Activated CD4-positive, alpha-beta T cell treated with anti-CD3 and anti-CD28 coated beads, Interleukin-2, Interleukin-6, amounts not matched to agents 100 ng/mL and 50 ng/mL, durations not matched to agents 16 hours and 8 hours (primary cell): ENCODE measurements at places on chromosomes 1 and 21.

GRCh38 chr1:110464340-110464739, 13.4 kb downstream of the PROK1 start:
- DNase-seq = no peak

GRCh38 chr1:220788900-220789299, 2.2 kb downstream of the MTARC1 start:
- no peak for DNase-seq

DNA sequence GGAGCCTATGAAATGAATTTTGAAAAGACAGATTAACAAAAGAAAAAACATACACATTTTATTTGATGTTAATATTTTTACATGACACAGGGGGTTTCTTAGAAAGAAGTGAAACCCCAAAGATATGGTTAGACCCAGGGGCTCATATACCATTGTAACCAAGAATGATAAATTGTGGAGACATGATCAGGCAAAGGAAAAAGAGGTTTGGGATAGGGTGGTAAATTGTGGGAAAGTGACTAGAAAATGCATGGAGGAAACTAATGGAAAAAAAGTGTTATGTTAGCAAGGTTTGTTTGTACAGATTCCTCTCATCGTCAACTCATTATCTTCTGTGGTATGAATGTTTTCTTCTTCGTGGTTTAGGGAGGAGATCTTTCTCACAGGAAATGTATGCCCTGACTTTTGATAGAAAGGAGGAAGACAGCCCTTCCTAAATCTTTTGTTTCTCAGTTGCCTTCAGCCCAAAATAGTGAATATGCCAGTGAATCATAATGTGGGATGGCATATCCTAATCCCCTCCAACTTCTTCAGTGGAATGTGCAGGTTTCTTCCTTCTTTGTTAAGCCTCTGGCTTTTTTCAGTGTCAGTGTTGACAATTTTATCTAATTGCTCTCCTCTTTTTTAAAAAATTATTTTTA, 140.4 kb upstream of the UBE2U start:
- no peak for DNase-seq

GRCh38 chr1:17551755-17552234, 12.3 kb downstream of the ARHGEF10L start:
- no peak for DNase-seq

DNA sequence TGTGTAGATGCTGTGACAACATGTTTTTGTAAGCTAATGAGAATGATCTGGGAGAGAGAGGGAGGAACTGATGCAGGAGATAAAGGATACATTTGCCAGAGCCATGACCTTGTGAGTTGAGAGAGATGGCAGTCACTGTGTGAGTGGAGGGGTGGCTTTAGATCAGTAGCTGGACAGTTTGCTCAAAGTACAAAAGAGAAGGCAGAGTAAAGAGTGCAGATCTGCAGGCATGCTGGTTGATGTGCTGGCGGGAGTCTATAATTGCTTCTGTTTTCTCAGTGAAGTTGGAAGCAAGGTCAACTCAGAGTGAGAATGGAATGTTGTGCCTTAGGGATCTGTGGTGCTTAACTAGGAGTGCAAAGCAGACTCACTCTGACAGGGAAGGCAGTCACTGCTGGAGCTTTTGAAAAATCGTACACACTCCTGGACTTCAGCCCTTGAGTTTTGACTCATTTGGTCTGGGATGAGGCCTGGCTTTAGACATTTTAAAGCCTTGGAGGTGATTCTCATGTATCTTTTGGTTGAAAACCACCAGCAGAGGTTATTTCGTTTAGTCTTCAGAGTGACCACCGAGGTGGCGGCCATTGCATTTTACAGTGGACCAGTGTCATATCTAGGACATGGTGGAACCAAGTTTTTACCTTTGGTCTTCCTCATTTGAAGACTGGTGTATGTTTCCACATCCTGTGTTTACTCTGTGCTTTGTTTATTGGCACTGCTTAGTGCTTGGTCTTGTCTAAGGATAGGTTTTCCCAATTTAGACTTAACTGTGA, 49.6 kb downstream of the MTR start:
- DNase-seq = no peak

- DNase-seq = no peak
These were observed 73.3 kb downstream of the HSF2BP start for GRCh38 chr21:43585924-43586413.

- DNase-seq = no peak
These were observed 424.5 kb downstream of the NEGR1 start for GRCh38 chr1:71857862-71858261.

GRCh38 chr1:152109231-152109997, 5.8 kb downstream of the TCHH start:
- no peak for DNase-seq

DNA sequence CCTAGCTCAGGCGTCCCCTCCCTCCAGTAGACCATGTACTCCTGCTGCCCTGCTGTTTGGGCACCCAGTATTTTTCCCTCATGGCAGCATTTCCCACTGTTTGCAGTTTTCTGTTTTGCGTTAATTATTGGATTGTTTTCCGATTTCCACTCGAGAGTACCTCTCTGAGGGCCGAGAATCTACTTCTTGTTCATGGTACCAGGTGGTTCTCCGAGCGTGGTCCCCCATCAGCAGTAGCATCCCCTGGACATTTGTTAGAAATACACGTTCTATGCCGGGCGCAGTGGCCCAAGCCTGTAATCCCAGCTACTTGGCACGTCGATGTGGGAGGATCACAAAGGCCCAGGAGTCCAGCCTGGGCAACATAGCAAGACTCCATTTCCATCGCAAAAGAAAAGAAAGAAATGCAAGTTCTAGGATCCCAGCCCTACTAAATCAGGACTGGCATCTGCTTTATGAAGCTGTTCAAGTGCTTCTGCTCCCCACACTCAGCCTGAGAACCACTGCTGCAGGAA, 690 bp downstream of the RRP1 start:
- DNase-seq = no peak

DNA sequence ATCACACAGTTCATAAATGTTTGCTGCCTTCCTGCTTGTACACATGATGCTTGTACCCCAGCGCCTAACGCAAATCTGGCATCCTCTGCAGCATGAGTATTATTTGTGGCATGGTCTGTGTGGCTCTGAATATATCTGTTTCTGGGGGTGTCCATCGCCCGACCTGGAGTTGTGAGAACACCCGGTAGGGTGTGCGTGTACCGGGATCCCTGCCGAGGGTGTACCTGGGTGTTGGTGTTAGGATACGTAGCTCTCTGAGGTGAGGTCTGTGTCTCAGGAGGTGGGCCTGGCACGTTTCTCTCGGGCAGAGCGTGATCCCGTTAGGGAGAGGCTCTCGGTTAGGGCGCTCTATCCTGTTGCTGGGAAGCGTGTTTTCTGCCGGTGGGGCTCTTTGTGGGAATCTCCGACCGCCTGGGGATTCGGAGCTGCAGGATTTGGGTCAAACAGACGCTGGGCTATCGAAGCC, 10.4 kb upstream of the CDC20 start:
- no peak for DNase-seq

- no peak for DNase-seq
These were observed 41.6 kb downstream of the GNG12 start for GRCh38 chr1:67791686-67792085.

GRCh38 chr1:88973520-88974137, 18.8 kb downstream of the KYAT3 start:
- peak; percentile 55 for DNase-seq

- DNase-seq = no peak
These were observed 30.0 kb downstream of the TNR start for GRCh38 chr1:175713381-175713780.

DNA sequence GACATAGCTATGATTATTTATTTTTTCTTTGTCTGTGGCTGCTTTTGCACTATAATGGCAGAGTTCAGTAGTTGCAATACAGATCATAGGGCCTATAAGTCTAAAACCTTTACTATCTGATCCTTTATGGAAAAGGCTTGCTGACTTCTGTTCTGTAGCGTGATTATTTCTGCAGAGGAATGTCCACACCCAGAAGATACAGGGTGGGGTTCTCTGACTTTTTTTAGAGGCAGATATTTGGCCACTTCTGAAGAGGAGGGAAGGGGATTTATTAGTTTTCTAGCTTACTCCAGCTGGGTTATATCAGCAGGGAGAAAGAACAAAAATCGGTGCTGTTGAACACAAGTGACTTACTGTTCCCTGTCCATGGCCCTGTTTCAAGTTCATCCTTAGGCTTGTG, 97.6 kb downstream of the RPE65 start:
- DNase-seq = no peak

GRCh38 chr21:31498985-31499384, 154.9 kb upstream of the TIAM1 start:
- DNase-seq = no peak

GRCh38 chr1:1335283-1335682, 4.2 kb downstream of the TAS1R3 start:
- no peak for DNase-seq

- no peak for DNase-seq
These were observed 55.6 kb upstream of the FMOD start for GRCh38 chr1:203406446-203407045.

DNA sequence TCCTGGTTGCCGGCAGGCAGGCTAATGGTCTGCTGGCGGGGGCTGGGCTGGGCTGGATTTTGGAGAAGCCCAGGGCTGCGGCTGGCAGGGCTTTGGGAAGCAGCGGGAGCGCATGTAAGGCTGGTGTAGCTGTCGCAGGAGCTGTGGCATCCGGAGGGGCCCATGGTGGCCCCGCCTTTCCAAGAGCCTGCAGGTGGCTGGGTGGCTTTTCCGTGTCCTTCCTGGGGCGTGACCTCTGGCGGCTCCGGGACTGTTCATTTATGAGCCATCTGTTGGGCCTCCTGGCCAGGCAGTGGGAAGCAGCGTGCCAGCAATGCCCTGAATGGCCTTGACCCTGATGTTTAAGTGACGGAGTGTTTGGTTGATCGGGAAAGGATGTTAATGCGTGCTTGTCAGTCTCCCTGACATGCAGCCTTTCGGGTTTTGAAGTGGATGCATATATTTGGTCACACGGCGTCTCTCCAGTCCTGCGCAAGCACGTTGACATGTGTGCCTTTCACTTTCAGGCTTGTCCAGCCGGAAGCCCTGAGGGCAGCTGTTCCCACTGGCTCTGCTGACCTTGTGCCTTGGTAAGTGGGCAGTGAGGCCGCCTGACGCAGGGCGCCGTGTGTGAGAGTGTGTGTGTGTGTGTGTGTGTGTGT, 38.5 kb downstream of the AGPAT3 start:
- no peak for DNase-seq

DNA sequence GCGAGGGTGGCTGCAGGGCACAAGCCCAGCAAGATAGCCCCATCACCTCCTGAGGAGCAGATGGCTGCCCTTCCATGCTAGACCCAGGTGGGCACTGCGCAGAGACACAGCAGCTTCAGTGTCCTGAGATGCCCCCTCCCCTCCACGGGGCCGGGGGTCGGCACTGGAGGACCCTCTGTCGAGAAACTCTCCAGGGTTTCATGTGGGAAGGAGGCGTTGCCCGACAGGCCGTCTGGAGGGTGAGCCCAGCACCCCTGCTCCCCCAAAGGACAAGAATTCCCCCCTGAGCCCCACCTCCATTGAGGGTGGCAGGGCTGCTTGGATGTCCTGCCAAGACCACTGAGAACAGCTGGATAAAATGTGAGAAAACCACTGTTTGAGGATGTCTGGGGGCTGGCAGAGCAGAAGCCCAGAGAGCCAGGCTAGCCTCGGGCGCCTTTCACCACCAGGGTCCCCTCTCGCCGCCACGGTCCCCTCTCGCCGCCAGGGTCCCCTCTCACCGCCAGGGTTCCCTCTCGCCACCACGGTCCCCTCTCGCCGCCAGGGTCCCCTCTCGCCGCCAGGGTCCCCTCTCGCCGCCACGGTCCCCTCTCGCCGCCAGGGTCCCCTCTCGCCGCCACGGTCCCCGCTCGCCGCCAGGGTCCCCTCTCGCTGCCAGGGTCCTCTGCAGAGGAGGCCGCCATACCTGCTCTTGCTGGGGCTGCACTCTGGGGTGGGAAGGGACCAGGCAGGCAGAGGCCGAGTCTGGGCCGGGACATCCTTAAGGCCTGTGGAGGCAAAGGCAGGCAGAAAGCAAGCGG, 44.2 kb downstream of the SLC19A1 start:
- DNase-seq = no peak

GRCh38 chr1:98008373-98008772, 87.5 kb upstream of the DPYD start:
- DNase-seq = no peak

GRCh38 chr1:111471538-111471937, 2.2 kb upstream of the C1orf162 start:
- no peak for DNase-seq

DNA sequence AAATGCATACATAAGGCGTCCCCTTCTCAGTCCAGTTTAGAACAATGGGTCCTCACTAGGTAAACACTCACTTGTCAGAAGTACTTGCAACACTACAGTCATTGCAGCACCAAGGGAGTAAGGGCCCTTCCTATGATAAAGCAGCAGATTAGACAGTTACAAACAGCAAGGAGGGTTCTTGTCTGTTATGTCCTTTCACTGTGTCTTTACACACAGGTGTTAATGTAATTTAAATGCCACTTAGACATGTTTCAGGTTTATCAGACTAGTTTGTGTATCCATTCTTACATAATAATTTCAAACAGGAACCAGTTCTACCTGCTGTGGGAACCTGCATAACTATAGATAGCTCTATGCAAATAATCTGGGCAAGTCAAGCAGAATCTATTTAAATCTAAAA, 105.6 kb upstream of the USH2A start:
- DNase-seq = no peak
